ENCODE measurements at places on chromosomes 4 and X.
A peak's percentile ranks its signal among the peaks of the same experiment; 100 is the strongest.

GRCh38 chr4:176438401-176438800, 118.6 kb downstream of the SPCS3 start:
- no peak for DNase-seq

- peak; percentile 46 for DNase-seq
Observed at GRCh38 chr4:99790796-99791617, 25.6 kb upstream of the DAPP1 start.

- DNase-seq, result peak; percentile 35
Observed at GRCh38 chrX:40530509-40530908, 50.3 kb upstream of the ATP6AP2 start.

- no peak for DNase-seq
Observed at GRCh38 chr4:187128976-187129375, 405.3 kb upstream of the FAT1 start.

Data from kidney (tissue), 22 donors.